ENCODE measurements at places on chromosomes 5 and 9.

DNA sequence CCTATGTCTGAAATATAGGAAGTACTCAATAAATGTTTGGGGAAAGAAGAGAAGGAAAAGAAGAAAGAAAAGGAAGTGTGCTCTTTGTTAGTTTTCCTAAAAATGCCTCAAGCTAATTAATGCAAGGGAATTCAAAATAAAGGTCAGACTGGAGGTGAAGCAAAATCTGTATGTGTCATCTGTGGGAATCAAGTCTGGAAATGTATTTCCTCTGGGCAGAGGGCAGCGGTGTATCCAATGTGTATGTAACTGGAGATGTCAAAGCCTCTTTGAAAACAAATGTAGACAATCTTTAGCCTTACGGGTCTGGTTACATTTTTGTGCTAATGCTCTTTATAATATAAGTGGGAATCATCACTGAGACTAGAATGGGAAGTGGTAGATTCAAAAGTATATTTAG lies 471.4 kb downstream of the MAN2A1 start:
- DNase-seq, result no peak

DNA sequence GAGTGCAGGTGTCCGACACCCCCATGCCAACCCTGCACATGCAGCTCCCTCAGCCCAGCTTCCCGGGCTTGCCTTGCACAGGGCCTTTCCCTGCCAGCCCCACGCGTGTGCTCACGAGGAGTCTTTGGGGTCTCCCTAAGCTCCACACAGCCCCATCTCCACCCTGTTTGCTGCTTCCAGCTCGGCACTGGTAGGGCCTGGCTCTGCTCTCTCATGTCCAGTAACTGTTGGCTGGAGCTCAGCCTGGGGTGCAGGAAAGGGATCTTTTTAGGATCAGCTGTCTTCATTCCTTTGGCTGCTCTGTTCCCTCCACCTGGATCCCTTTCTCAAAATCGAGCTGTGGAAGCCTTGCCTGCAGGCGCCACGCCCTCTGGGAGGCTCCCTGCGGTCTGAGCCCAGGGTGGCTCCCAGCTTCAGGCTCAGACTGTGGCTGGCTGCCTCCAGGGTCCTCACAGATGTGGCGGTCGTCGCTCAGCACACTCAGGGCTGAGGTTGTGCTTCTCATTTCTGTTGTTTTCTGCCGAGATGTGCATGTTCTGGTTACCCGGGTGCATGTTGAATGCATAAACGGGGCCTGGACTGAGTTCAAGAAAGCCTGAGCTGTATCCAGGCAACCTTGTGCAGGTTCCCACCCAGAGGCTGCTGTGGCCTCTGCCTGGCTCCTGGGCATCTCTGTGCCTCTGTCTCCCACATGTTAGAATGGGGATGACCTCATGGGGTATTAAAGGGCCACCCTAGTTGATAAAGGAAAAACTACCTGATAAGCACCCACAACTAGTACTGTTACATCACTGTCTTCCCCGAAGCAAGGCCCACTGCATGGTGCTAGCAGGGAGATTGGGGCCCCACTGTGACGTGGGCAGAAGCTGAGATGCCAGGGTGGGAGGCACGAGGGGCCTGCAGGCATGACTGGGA lies 4.3 kb downstream of the CACNA1B start:
- no peak for DNase-seq

- DNase-seq, result no peak
Observed at GRCh38 chr5:3321119-3321760, 274.4 kb upstream of the IRX1 start.

GRCh38 chr5:34570721-34571676 lies 85.1 kb upstream of the RAI14 start:
- DNase-seq, result no peak

GRCh38 chr9:98150164-98150563 lies 31.1 kb upstream of the TRIM14 start:
- DNase-seq, result no peak

GRCh38 chr5:128799945-128800344 lies 165.3 kb upstream of the SLC27A6 start:
- DNase-seq, result no peak

- no peak for DNase-seq
Observed at GRCh38 chr5:43140286-43140685, 19.6 kb downstream of the ZNF131 start.

GRCh38 chr5:69152731-69153130 lies 14.2 kb upstream of the CCNB1 start:
- no peak for DNase-seq

DNA sequence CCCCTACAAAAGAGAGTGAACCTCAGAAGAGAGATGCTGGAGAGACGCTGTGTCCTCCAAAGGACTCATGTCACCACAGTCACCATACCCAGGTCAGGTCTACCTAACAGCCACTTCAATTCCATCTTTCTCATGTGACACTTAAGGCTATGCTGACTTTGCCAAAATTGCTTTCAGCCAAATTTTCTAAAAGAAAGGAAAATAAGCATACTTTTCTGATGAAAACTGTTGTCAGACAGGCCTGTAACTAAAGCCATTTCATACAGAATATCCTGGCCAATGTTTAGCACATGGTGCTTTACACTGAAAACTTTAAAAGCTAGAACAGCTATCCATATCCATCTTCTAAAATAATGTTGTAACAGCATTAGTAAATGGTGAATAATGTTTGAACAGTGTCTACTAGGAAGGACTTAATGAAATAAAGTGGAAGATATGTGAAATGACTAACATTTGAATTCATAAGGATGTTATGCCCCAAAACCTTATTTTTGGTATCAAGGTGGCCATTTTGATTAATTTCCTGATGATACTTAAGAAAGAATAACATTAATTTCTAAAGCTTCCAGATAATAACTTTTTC lies 97.2 kb downstream of the NFIB start:
- no peak for DNase-seq

DNA sequence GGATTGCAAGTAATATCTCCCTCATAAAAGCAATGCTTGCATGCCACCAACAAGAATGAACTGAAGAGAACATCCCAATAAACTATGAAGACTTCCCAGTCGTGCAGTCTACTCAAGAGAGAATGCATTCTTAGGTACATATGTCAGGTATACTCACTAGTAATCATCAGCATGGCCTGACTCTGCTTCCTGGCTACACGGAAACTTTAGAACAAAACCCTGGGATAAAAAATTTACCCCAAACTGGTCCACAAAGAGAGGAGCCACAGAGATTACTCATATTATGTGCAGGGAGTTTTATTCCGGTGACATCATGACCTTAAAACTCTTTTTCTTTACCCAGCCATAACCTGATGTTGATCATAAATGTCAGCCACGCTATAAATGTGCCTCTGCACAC lies 57.5 kb upstream of the PAPPA start:
- no peak for DNase-seq

DNA sequence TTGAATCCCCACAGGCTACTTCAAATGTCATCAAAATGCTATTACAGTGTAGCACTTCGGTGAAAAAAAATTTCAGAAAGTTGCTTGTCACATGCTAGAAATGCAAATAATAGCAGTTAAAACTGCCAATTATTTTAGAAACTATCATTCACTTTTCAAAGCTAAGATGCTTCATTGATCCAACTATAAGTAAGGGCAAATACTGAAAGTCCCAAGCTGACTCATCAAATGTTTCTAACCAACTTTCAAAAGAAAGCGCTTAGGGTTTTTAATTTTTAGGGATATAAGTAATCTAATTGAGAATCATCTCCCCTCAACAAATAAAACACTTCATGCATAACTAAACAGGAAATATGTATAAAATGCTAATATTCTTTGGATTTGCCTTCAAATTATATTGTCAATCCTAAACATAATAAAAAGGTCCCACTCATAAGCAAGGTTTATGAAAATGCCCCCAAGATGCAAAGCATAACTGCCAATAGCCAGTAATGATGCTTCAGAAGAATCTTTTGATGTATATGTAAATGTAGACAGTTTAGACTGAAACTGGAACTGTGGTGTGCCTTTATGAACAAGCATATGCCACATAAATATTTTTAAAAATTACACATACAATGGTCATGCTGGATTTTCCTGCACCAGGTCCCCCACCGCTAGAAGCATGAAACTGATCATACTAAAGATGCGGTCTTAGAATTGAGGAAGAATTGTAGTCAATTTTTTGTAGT lies 12.2 kb downstream of the ACTL7A start:
- no peak for DNase-seq
